HFF-Myc (cell line): ENCODE measurements at places on chromosomes 13 and 19.

GRCh38 chr13:42305503-42305902 lies 33.6 kb downstream of the AKAP11 start:
- no peak for DNase-seq

DNA sequence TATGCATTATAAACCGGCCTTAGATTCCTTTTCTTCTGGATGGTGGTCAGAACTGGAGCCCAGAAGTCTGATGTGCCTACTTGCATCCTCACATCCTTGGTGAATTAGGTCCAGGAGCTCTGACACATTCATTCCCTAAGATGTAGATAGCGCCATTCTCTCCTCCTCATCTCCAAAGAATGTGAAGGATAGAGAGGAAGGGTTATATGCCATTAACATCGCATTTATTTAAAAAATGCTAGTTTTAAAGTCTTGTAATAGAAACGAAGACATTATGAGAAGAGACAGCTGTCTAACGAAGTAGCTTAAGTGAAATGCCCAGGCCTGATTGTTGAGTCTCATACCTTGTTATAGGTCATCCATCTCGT lies 9.7 kb downstream of the MBNL2 start:
- no peak for DNase-seq

- DNase-seq, result no peak
Measured at GRCh38 chr19:15393963-15394362, 14.4 kb upstream of the AKAP8 start.

DNA sequence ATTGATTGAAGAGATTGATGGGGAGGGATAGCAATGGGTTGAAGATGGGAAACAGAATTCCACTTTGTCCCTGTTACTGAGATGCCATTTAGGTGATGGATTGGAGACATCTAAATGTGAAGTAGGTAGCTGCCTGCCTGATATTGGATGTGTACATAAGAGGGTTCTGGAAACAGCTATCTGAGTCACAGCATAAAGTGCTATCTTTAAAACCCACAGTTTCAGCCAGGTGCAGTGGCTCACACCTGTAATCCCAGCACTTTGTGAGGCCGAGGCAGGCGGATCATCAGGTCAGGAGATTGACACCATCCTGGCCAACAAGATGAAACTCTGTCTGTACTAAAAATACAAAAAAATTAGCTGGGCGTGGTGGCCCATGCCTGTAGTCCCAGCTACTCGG lies 72.6 kb downstream of the DNAJC3 start:
- no peak for DNase-seq

DNA sequence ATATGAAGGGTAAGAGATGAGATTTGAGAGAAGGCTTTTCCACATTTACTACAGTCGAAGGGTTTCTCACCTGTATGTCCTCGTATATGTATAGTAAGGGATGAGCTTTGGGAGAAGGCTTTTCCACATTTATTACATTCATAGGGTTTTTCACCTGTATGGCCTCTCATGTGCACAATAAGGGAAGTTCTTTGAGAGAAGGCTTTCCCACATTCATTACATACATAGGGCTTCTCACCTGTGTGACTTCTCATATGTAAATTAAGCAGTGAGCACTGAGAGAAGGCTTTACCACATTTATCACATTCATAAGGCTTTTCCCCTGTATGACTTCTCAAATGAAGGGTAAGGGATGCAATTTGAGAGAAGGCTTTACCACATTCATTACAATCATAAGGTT lies 41.8 kb downstream of the ZNF527 start:
- no peak for DNase-seq

DNA sequence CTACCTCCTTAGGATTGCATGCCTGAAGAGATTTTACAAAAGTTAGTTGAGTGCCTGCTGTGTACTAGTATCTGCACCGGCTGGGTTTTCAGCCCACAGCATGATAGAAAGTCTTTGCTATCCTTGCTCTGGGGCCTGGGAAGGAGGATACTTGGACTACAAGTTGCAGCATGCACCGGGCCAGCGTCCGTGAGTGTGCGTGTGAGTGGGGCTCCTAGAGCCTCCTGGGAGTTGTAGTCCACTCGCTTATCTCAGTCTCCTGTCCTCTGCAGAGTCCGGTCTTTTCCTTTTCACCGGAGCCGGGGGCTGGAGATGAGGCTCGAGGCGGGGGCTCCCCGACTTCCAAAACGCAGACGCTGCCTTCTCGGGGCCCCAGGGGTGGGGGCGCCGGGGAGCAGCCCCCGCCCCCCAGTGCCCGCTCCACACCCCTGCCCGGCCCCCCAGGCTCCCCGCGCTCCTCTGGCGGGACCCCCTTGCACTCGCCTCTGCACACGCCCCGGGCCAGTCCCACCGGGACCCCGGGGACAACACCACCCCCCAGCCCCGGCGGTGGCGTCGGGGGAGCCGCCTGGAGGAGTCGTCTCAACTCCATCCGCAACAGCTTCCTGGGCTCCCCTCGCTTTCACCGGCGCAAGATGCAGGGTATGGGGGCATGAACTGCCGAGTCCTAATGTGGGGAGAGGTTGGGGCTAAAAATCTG lies 20.6 kb downstream of the BRSK1 start:
- no peak for DNase-seq

DNA sequence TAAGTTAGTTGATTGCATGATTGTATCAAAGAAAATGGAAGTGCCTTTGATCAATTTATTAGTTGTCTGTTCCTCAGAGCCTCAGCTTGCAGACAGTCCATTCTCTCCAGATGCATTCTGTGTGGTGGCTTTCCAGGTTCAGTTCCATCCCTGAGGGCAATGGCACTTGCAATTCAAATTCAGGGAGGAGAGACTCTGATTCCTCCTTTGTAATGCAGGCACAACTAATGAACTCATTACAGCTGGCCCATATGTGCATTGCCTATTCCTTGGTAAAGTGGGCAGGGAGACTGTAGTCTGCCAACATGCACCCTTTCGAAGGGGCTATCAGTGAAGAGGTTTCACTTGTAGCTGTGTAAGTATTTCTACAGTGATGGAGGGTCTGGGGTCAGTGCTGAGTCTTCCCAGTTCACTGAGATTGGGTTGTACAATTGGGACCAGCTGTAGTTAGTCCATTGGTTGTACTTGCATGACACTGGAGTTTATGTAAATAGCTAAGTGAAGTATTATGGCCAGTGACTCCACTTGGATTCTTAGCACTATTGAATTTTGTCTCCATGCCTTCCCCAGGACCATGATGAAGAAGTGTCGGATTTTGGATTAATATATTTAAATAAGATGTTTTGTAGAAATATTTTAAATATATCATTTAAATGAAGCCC lies 401.7 kb downstream of the GPC6 start:
- DNase-seq, result no peak

GRCh38 chr13:36753176-36753575 lies 65.8 kb upstream of the RFXAP start:
- DNase-seq, result no peak

DNA sequence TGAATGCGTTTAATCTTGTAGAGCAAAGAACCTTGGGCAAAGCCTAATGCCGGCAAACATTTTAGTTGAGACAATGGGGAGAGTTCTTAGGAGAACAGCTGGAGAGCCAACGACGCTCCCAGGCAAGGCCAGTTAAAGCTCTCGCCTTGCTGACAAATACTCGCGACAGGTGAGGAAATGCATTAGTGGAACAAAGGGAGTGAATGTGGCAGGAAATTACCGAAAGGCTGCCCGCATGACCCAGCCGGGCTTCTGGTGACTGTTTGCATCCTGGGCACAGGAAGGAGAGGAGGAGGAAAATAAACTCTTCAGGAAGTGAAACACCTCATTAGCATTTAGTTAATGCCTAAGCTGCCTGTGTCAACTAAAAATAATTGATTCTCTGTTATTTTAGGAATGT lies 74.6 kb downstream of the SHISA2 start:
- DNase-seq, result no peak

- no peak for DNase-seq
Measured at GRCh38 chr13:95160112-95160906, 140.9 kb downstream of the ABCC4 start.

DNA sequence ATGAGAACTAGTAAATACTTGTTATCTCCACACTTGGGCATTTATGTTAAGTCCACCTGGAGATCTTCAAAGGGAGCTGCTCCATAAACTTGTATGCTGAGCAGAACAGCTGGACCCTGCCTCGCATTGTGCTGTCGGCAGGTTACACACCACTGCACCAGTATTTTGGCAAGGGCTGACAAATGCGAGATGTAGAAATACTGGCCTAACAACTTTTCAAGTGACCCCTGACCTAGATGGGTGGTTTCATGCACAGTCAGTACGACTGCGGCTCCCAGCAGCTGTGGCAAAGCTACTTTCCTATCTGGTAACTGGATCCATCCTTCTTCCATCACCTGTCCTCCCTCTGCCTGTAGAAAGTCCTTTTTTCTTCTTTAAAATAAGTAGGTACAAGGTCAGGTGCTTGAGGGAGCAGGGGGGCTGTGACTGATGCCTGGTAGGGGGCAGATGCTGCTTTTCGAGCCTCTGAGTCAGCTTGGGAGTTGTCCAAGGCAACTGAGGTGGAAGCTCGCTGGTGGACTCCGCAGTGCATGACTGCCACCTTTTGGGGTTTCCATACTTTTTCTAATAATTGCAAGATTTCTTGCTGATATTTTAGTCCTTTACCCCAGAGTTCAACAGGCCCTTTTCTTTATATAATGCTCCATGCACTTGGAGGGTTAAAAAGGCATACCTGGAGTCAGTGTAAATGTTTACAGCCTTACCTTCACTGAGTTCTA lies 86.8 kb downstream of the SLC25A15 start:
- DNase-seq, result no peak

- DNase-seq, result no peak
Measured at GRCh38 chr13:112056284-112056727, 10.6 kb upstream of the SOX1 start.

GRCh38 chr13:68375004-68375403 lies 1144.9 kb upstream of the PCDH9 start:
- no peak for DNase-seq

DNA sequence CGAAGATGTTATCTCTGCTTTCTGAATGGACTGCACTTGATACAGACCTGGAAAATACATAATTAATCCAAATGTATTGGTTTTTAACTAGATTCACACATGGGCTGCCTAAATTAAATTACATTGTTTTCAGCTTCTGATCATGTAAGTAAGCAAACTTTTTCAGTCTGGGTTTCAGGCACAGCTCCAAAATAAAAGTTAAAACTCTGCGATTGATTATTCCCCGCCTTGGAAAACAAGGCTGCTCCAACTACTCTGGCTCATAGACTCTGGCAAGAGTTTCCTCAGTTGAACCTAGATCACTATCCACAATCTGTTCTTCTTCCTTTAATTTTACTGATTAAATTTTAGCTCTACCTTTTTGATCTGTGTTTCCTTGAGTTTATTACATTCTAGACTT lies 526.0 kb upstream of the SPRY2 start:
- no peak for DNase-seq

- no peak for DNase-seq
Measured at GRCh38 chr19:33349319-33350289, 23.9 kb upstream of the CEBPG start.

- DNase-seq, result no peak
Measured at GRCh38 chr19:46131485-46132143, 7.1 kb upstream of the IGFL3 start.

DNA sequence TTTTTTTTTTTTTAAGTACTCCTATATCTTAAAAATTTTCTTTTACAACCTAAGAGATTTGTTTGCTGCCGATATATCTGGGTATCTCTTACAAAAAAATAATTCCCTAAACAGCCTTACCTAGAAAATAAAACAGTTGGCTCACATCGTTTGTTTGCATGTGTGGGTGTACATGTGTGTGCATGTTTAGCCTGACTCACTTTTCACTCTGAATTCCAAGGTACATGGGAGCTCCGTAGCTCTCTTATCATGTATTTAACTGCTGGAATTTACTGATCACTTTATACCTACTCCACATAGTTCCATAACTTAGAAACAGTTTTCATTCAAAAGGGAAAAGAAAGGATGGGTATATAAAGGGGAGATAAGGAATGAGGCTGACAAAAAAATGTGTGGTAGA lies 616.5 kb downstream of the GPC6 start:
- DNase-seq, result no peak

DNA sequence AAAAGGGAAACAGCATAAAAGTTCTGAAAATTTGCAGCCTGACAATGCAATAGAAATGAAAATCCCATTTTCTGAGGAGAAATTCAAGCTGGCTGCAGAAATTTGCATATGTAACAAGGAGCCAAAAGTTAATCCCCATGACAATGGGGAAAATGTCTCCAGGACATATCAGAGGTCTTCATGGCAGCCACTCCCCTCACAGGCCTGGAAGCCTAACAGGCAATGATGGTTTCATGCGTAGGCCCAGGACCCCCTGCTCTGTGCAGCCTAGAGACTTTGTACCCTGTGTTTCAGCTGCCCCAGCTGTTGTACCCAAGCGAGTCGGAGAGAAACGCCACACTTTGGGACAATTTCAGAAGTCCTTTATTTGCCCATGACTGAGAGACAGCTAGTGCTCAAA lies 701.3 kb upstream of the KLHL1 start:
- DNase-seq, result no peak

DNA sequence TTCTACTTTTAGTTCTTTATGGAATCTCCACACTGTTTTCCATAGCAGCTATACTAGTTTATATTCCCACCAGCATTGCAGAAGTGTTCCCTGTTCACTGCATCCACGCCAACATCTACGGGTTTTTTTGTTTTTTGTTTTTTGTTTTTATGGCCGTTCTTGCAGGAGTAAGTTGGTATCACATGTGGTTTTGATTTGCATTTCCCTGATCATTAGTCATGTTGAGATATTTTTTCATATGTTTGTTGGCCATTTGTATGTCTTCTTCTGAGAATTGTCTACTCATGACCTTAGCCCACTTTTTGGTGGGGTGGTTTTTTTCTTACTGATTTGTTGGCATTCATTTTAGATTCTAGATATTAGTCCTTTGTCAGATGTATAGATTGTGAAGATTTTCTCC lies 89.7 kb downstream of the FRY start:
- DNase-seq, result peak; percentile 31

GRCh38 chr13:60755380-60756163 lies 358.6 kb downstream of the TDRD3 start:
- DNase-seq, result no peak

DNA sequence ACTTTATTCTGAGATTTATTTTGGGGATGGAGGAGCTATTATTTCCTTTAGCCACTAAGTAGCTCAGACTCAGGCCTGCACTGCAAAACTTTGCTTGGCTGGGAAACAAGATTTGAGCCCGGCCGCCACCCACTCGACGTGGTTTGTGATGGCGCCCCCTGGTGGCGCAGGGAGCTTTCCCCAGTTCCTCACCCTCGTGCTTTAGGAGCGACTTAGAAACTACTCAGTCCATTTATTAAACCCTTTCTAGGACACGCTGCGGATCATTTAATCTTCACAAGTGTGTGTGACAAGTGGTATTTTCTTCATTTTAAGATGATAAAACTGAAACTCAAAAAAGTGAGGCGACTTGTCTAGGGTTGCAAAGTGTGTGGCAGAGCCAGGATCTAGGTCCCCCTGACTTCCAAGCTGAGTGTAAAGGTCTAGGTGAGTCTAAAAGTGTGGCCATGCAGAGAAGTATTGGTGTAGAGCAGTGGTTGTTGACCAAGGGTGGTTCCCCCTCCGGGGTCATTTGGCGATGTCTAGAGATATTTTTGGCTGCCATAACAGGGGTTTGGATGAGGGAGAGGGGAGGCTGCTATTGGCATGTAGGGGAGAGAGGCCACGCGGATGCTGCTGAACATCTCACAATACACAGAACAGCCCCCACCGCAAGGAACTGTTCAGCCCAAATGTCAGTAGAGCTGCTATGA lies 2.2 kb downstream of the CXCL17 start:
- DNase-seq, result no peak
